ENCODE measurements at places on chromosomes 5 and 9.

- no peak for DNase-seq
These were observed 60.1 kb downstream of the MAT2B start for GRCh38 chr5:163565492-163565891.

DNA sequence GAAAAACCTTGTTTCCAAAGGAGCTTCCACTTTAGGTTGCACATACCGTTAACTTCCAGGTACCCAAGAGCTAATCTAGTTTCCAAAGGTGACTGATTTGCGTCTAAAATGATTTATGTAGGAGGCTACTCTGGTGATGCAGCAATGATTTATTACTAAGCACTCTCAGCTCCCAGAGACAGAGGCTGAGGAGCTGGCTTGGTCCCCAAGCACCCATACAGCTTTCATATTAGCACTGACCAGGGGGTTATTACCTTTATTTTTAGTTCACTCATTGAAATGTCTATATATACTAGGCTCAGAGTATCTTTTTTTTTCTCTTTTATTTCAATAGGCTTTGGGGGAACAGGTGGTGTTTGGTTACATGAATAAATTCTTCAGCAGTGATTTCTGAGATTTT is 91.2 kb upstream of the EQTN start:
- no peak for DNase-seq

DNA sequence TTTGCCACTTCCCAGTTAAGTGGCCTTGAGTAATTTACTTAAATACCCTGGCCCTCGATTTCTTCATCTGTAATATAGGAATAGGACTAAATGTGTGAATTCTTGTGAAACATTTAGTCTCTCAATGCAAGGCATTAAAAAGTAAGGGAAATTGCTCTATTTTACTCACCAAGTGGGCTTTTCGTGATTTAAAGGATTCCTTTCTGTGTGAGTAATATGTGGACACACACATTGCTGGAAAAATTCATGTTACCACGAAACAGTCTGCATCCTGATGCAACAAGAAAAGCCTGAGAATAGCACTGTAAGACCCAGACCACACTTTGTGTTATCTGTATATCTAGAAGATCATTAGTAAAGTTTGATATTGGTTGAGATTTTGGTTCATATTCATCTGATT is 1243.0 kb upstream of the CDH9 start:
- no peak for DNase-seq

GRCh38 chr5:87300744-87301143 is 33.1 kb downstream of the RASA1 start:
- DNase-seq, result no peak

DNA sequence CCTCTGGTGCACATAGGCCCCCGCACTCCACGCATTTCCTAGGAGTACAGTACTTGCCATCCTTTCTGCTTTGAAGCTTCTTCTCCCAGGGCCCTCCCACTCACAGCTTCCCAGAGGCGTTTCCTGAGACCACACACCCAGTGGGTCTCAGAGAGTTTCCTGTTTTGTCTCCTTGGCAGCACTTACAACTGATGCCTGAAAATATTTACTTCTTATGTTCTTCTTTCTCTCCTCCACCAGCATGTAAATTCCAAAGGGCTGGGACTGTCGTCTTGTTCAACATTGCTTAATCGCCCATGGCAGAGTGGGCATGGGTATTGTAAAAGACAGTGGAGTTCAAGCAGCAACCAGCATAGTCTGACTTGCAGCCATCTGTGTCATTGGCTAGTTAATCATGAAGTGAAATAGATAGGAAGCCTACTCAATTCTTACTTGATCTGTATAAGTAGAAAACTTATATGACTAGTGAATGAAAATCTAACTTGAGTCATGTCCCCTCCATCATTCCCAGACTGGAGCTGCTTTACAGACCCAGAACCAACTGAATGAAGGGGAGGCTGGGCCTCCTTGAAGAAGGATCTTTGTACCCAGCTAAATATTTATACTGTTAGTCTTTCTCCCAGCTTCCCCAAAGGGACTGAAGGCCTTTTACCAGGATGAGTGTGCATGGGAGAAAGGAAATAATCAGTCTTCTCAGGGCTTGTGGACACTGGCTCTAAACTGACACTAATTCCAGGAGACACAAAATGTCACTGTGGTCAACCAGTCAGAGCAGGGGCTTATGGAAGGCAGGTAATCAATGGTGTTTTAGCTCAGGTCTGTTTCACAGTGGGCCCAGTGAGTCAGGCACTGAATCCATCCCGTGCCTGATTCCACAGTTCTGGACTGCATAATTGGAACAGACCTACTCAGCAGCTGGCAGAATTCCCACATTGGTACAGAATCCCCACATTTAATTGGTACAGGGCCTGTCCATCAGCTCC is 116.4 kb downstream of the SV2C start:
- DNase-seq, result no peak

Measured in suprapubic skin (tissue), 4 donors.